ENCODE measurements at places on chromosomes 2 and 18. TPM values are rescaled to one million over a fixed set of nuclear protein-coding genes. Genes with fewer than 3 reads are reported as not detected.

The CIAO1 gene
- total RNA-seq = 68.1 TPM

The ABCG5 gene
- total RNA-seq = not detected

The IL37 gene
- not detected for total RNA-seq

The STPG4 gene
- 1.3 TPM for total RNA-seq

The MSTN gene
- total RNA-seq = not detected

The ARHGAP28 gene
- total RNA-seq = 36.8 TPM

The PRKAG3 gene
- not detected for total RNA-seq

The RGPD3 gene
- 0.27 TPM for total RNA-seq

The GNAL gene
- 52.5 TPM for total RNA-seq

The SLC40A1 gene
- total RNA-seq = 0.56 TPM

The DCC gene
- 5.6 TPM for total RNA-seq

The GAL3ST2 gene
- 0.42 TPM for total RNA-seq

GRCh38 chr2:30799366-30799765 is 7.9 kb downstream of the CAPN13 start:
- DNase-seq = no peak

DNA sequence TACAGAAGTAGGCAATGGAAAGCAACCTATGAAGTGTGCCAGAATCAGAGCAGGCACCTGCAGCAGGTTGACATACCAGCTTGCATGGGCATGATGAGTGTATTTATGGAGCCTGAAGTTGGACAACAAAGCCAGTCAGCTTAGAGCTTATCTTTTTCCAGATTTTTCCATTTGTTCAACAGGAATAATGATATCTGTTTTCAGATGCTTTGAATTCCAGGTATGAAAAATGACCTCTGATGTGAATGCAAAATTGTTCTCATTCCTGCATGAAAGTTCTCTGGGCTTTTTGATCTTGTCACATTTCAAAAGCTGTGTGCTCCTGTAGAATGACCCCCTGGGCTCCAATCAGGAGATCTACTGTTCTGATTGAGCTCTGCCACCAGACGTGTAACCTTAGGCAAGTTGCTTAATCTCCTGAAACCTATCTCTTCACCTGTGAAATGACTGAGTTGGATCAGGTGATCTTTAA is 38.2 kb upstream of the VIT start:
- DNase-seq = no peak

- peak; percentile 50 for DNase-seq
Measured at GRCh38 chr2:44392338-44392943, 30.7 kb downstream of the CAMKMT start.

DNA sequence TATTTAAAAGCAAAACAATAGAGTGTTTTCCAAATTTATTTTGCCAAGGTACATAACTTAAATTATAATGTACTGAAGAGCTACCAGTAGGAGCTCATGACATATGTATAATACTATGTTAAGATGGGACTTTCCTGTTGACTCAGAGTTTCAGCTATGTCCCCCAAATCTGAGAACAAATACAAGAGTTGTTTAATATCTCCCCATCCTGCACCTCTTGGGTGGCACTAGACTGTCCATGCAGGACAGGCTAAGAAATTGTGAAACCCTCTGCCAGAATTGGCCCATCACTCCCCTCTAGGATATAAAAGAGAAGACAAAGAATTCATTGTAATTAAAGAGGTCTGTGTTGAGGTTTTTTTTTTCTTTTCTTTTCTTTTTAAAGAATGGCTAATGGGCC is 21.7 kb upstream of the CTAGE1 start:
- DNase-seq = no peak

DNA sequence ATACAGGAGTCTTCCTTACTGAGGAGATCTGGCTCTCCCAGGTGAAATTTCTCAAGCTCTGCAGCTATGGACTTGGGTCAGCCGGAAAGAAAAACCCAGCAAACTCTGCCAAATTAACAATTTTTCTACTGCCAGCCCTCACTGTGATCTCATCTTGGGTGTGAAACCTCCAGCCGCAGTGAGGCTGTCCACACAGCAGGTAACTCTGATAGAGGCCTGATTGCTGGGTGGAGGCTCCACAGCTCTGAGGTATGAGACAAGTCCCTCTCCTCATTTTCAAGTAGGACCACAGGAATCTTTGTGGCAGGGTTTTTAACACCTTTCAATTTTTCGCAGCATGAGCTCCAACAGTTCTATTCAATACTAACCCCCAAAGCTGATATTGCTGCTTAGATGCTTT is 430.6 kb upstream of the RAB6C start:
- DNase-seq = no peak

DNA sequence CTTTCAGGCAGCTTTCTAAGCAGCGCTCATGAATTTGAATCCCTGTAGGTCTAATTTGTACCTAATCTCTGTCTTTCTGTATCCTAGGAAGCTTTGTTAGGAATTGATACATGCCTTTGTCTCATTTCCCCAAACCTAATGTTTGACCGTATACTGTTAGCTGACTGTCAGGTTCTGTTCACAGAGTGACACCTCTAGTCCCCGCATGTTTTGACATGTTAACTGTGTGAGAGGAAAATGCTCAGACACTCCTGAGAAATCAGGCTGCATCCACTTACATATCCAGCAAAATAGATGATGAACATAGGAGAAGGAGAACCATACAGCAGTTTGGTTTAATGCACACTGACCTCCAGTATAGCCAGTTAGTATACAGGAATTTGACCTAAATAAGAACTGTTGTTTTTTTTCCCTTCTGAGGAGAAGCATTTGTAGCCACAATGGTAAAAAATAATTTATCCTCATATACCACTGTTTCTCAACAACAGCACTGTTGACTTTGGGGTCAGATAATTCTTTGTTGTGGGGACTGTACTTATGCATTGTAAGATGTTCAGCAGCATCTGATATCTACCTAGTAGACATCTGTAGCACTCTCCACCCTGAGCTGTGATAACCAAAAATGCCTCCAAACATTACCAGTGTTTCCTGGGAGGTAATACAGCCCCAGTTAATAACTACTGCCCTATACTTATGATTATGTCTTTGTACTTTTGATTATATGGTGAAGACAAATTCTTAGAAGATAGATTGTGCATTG is 130.9 kb downstream of the NCOA1 start:
- no peak for DNase-seq

- DNase-seq = no peak
Measured at GRCh38 chr18:10050956-10051355, 137.1 kb downstream of the VAPA start.

DNA sequence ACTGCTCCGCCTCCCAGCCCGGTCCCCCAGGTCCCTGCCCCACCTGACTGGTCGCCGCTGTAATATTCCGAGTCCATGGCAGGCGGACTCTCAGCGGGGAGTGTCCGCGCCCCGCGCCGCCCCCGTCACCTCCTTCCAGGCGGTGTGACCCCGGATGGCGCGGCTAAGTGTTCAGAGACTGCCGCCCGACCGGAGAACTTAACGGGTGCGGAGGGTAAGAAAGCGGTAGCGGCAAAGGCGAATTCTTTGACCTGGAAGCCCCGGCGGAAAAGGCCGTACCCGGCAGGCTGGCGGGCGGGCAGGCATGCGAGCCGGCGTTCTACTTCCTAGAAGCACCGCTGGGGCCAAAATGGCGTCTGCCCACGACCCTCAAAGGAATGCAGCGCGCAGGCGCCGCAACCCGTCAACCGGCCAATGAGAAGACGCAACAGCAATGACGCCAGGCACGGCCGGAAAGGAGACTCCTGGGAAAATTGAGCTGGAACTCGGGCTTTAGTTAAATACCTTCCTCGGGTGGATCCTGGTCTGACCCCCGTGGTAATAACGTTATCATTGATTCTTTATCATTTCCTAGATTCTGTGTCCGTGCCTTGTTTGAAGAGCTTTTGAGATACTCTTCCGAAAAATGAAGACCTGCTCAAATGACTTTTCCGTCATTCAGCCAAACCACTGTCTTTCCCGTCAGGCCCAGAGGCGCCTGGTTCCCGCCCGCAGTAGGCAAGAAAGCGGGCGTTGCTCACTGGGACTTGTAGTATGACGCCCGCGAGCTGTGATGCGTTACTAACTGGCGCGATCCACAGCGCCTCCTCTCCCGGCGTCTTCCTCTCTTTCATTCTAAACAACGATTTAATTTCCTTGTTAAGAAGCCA is at the start of gene IWS1:
Gene IWS1 (minus strand): TSS at position 358 of the 869 bp plus-strand sequence. CDS start 281 bp downstream, at position 77.
- peak; percentile 95 for DNase-seq

DNA sequence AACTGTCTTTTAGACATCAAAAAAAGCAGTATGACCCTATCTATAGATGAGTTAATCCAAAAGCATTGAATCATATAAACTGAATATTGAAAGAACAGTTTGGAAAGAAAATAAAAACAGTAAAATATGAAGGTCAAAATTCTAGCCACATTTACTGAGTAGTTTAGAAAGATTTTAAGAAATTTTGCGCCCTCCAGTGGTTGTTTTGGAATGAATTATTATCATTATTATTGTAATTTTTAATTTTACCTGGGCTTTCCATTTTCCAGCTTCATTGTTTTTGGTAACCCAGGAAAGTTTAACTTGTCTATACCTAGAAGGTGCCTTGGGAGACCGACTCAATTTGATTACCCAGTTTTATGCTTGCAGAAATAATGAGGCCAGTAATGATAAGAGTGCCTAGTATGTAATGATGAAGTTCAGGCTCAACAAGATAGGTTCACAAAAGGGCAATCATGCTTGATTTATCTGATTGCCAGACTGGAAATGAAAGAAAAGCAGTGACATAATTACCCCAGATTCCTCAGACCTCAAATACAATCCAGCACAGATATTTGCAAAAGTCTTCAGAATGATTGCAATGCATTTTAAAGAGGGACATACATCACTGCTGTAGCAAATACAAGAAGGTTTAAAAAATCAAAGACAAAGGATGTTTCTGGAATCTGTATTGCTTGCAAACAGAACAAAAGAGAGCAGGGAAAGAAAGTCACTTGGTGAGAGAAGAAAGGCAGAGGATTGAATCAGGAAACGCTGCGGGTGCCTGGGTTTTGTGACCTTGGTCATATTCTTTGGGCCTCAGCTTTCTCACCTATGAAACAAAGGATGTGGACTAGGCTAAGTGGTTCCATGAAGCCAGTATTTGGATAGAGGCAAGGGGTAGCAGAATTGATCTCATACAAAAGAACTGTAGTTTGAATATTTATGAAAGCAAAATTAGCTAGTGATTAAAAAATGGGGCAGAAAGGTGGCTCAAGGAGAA is 153.8 kb downstream of the MAP2 start:
- no peak for DNase-seq

GRCh38 chr2:118929059-118929458 is 12.9 kb upstream of the MARCO start:
- DNase-seq = no peak

DNA sequence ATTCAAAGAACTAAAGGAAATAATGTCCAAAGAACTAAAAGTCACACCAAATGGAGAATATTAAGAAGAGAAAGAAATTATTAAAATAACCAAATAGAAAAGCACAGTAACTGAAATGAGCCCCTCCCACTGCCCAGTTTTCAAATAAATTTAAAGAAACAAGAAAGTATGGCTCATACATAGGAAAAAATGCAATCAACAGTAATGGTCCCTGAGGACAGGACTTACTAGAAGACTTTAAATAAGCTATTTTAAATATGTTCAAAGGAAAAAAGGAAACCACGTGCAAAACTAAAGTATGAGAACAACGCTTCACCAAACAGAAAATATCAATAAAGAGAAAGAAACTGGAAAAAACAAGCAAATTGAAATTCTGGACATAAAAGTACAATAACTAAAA is 58.9 kb downstream of the TMEM131 start:
- no peak for DNase-seq

DNA sequence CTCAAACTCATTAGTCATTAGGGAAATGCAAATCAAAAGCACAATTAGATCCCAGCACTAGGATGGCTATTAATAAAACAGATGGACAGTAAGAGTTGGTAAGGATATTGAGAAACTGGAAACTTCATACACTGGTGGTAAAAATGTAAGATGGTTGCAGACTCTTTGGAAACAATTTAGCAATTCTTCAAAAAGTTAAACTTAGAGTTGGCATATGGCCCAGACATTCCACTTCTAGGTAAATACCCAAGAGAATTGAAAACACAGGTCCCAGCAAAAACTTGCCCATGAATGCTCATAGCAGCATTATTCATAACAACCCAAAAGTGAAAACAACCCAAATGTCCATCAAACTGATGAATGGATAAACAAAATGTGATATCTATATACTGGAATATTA is 84.9 kb upstream of the ZFP36L2 start:
- DNase-seq = no peak
